ENCODE measurements at places on chromosomes 2 and 18. TPM values are rescaled to one million over a fixed set of nuclear protein-coding genes. Genes with fewer than 3 reads are reported as not detected.

GRCh38 chr18:53797998-53798495 is 426.4 kb downstream of the MBD2 start:
- no peak for DNase-seq

Gene PRSS56
- total RNA-seq: not detected

DNA sequence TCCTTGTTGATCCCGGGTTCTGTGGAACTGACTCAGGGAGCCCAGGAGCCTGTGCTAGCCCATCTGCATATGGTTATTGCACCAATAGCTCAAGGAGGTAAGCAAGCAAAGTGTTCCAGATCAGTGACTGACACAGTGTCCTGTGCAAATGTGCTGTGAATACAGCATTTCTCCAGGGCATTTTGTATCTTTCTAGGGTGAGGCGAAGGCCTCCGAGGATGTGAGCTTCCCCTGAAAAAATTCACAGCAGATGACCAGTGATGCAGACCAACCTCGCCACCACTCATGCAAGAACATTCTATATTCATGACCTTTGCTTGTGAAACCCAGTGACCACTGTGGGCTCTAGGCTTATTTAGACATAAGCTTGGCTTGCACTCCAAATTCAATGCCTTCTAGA is 15.2 kb upstream of the NT5DC4 start:
- DNase-seq: no peak

Gene SERPINB3
- total RNA-seq: not detected

DNA sequence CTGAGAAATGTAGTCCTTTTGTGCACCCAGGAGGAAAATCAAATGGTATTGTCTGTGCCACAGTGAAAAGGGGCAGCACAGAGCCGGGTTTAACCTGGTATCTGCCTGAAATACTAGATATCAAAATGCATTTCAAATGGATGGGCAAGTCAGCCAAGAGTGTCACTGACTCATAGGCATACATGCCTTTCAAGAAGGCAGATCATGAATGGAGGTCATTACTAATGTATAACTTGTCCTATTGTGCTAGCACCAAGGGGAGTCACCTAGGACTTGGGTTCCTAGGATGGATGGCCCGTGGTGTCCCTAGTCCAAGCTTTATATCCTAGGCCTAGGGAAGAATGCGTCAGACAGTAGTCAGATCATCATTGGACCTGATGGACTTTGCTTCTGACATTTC is 49.9 kb downstream of the TCF7L1 start:
- DNase-seq: no peak

Gene ZSWIM2
- not detected for total RNA-seq

DNA sequence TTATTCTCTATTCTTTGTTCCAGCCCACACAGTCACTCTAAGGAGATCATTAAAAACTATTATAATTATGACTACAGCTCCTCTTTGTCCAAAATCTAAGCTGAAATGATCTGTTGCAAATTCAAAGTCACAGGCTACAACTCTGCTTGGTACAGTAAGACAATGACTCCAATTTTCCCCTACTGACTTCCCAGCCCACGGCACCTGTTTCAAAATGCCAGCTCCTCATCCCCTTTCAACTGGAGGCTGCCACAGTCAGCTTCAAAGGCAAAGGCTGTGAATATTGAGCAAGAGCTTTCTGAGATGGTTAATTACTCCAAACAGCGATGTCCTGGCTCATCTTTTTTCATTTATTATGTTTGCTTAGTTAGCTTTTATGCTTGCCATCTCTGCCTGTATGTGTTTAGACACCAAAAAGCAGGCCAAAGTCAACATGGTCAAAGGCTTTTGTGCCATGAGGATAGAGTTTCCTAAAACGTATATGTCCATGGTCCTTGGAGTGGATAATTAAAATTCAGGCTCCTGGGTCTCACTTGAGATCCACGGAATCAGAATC is 141.1 kb downstream of the DOCK10 start:
- DNase-seq: no peak
